NCI-H446 treated with DMSO at 0.1 percent for 48 hours (cell line): ENCODE measurements at places on chromosomes 6 and 20.

GRCh38 chr20:36255445-36255844 is 19.2 kb downstream of the AAR2 start:
- DNase-seq, result no peak

DNA sequence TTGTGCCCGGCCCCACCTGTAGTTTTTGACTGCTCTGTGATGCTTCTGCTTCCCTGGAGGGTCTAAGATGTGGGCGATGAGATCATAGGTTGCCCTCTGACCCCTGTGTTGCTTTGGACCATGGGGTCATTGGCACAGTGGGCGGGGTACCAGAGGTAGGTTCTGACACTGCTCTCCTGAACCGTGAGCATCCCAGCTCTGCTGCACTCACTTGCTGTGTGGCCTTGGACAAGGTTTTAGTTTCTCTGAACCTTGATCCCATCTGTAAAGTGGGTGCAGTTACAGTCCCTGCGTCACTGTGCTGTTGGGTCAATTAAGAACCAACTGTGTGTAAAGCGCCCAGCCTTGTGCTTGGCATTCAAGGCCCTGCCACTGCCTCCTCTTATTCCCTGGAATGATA is 30.9 kb downstream of the SRC start:
- DNase-seq, result no peak

DNA sequence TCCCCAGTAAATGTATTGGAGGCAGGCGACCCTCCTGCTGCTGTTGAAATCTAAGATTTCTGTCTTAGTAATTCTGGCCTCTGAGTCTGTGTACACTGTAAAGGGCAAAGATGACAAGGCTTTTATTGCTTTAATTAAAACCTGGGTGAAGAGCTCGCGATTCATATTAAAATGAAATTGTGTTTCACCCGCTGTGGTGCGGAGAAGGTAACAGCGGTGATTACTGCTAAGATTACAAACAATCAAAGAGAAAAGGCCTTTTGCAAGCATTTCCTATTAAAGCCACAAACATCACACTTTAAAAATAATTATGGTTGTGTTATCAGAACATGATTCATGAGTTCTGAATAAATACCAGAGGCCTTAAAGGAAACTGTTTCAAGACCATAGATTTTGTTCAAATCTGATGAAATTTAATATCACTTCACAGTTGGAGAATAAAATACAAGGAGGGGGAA is 69.3 kb downstream of the TOX2 start:
- DNase-seq, result no peak

DNA sequence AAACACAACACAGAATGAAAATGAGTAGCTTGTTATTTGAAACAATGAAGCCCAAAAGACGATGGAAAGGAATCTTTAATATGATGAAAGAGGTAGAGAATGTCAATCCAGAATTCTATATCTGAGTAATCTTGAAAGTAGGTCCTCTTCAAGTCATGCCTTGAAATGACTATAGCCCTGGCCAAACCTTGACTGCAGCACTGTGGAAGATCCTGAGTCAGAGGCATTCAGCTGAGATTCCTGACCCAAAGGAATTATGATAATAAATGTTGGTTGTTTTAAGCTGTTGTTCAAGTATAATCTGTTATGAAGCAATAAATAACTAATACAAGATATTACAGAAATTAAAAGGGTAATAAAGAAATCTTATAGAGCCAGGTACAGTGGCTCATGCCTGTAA is 64.8 kb downstream of the IBTK start:
- no peak for DNase-seq

GRCh38 chr6:54335871-54336270 is 27.6 kb downstream of the TINAG start:
- peak; percentile 18 for DNase-seq

GRCh38 chr6:157144859-157145568 is 178.3 kb downstream of the TMEM242 start:
- DNase-seq, result no peak

DNA sequence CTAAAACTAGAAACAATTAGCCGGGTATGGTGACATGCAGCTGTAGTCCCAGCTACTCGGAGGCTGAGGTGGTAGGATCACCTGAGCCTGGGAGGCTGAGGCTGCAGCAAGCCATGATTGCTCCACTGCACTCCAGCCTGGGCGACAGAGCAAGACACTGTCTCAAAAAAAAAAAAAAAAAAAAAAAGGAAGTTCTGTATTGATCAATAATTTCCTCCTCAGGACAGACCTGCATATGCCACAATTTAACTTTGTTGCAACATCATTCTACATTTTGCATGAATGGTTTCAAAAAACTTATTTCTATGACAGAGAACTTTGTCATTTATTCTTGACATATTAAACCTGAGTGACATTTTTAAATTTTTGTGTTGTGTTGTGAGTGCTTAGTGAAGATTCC is 5.5 kb downstream of the DNAJC5 start:
- no peak for DNase-seq

- DNase-seq, result no peak
Measured at GRCh38 chr6:23418095-23418494, 707.9 kb upstream of the NRSN1 start.

- no peak for DNase-seq
Measured at GRCh38 chr6:169274781-169275180, 21.1 kb upstream of the THBS2 start.
